Amniotic epithelial cell (primary cell): ENCODE measurements at places on chromosomes 6 and 20.

DNA sequence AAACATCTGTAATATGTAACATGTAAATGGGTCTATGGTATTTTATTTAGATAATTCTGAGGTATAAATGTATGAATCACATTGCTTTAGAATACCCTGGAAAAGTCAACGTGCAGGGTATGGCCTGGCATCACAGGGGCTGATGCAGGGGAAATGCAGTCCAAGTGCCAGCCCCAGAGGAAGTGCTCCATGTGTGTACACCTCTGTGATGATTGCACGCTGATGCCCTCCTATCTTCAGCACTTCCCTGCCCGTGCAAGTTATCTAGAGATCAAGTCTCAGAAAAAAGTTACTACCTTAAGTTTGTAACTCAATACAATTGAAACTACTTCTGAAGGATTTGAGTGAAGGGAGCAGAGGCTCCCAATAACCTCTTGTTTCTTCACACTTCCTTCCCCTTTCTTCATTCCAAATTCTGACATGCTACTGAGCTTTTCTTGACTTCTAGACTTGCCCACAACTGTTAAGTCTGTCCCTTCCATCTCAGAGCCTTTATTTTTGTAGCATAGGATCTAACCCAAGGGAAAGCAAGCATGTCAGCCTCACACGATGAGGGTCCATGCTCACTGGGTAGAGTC is 2.2 kb downstream of the SMLR1 start:
- DNase-seq = no peak

DNA sequence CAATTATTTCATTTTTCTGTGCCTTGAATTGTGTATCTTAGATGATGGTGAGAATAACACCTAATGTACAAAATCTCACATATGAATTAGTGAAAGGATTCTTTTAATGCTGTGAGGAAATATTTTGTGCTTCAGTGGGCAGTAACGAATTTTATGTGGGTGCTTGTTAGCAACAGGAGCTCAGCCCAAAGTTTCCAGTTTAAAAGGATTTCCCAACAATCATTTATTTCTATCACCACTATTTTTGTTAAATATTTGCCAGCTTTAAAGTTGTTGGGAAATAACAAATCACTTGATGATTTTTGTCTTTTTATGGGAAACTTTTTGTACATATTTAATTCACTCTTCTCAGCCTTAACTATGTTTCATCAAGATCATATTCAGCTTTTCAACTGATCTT is 111.8 kb downstream of the QKI start:
- DNase-seq = no peak

- DNase-seq = no peak
Measured at GRCh38 chr6:14058735-14059134, 58.8 kb upstream of the CD83 start.

GRCh38 chr20:23121751-23122320 is 35.7 kb upstream of the CD93 start:
- no peak for DNase-seq

- no peak for DNase-seq
Measured at GRCh38 chr6:79888587-79888986, 58.8 kb downstream of the ELOVL4 start.

- DNase-seq = no peak
Measured at GRCh38 chr20:4844325-4844724, 122.6 kb downstream of the PRND start.
